ENCODE measurements at places on chromosomes 7 and 10. TPM values are rescaled to one million over a fixed set of nuclear protein-coding genes. Genes with fewer than 3 reads are reported as not detected.

The SH3PXD2A gene
- total RNA-seq, result 106 TPM

The OR2A7 gene
- total RNA-seq, result not detected

The PIK3CG gene
- not detected for total RNA-seq

The ANKRD30A gene
- not detected for total RNA-seq

The RTKN2 gene
- 5.2 TPM for total RNA-seq

The HMX2 gene
- not detected for total RNA-seq

The ASZ1 gene
- not detected for total RNA-seq

The EGR2 gene
- total RNA-seq, result 0.42 TPM

The ANLN gene
- total RNA-seq, result 240 TPM

The CPA2 gene
- total RNA-seq, result not detected

The CDH23 gene
- 0.11 TPM for total RNA-seq

The SLC18A3 gene
- not detected for total RNA-seq

The GATAD1 gene
- total RNA-seq, result 13.1 TPM

- peak; percentile 15 for DNase-seq
Observed at GRCh38 chr10:68594405-68594804, 34.3 kb downstream of the TET1 start.

DNA sequence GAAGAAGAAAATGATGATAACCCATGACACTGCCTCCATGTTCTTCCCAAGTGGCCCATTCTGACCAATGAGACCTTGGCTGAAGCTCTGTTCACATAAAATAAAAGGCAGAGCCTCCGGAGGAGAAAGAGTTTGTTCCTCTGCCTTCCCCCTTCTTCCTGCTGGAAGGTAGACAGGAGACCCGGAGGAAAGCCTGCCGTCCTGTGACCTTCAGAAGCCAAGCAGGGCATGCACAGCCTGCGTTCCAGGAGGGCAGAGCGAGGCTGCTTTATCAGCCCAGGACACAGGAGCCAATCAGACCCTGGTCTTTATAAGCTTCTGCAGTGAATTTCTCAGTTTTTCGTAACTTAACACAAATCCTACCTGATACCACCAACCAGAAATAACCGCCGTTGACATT, 8.6 kb upstream of the GRID1 start:
- no peak for DNase-seq

DNA sequence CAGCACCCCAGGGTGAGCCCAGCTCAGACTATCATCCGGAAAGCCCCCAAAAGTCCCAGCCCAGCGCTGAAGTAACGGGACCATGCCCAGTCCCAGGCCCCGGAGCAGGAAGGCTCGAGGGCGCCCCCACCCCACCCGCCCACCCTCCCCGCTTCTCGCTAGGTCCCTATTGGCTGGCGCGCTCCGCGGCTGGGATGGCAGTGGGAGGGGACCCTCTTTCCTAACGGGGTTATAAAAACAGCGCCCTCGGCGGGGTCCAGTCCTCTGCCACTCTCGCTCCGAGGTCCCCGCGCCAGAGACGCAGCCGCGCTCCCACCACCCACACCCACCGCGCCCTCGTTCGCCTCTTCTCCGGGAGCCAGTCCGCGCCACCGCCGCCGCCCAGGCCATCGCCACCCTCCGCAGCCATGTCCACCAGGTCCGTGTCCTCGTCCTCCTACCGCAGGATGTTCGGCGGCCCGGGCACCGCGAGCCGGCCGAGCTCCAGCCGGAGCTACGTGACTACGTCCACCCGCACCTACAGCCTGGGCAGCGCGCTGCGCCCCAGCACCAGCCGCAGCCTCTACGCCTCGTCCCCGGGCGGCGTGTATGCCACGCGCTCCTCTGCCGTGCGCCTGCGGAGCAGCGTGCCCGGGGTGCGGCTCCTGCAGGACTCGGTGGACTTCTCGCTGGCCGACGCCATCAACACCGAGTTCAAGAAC, 1.1 kb downstream of the VIM start:
- peak; percentile 92 for DNase-seq

- DNase-seq, result no peak
Observed at GRCh38 chr10:8556321-8556720, 501.8 kb downstream of the GATA3 start.

DNA sequence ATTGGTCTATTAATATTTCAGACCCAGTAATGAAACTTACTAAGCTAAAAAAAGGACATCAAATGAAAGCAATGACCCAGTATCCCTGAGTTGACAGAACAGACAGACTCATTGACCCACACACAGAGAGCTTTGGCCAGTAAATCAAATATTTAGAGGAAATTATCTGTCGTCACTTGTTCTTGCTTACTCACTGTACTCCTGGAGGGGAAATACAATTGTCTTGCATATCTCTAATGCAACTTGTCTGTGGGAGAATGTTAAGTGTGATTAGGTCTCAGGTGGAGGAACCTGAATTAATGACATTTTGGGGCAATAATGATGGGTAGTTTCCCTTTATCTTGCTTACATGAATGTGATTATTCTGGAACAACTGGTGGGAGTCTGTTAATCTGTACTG, 80.4 kb downstream of the CUBN start:
- DNase-seq, result no peak

DNA sequence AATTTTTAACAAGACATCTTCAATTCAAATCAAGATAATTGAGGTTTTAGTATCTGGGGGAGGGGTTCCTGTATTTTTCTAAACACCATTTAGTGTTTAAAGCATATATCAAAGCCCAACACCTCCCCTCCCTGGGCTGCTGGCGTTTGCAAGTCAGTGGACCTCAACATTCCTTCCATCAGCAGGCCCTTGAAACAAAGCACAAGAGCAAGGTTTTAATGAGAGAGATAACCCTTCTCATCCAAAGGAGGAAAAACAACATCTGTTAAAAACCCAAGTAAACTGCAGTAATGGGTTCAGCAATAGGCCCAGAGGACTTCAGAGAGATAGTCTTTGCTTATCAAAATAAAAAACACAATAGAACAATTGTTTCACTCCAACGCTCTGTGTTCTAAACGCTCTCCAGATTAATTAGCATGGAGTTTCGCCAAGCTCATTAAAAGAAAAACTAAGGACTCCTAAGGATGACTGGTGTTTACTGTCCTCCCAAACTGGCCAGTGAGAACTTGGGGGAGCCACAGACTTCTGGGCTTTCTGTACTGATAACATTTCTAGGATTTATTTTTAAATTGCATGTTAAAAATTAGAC, 2.5 kb downstream of the JCAD start:
- DNase-seq, result no peak

- no peak for DNase-seq
Observed at GRCh38 chr7:132756484-132756990, 180.3 kb upstream of the PLXNA4 start.

GRCh38 chr7:978416-979091, 3.2 kb upstream of the COX19 start:
- no peak for DNase-seq

DNA sequence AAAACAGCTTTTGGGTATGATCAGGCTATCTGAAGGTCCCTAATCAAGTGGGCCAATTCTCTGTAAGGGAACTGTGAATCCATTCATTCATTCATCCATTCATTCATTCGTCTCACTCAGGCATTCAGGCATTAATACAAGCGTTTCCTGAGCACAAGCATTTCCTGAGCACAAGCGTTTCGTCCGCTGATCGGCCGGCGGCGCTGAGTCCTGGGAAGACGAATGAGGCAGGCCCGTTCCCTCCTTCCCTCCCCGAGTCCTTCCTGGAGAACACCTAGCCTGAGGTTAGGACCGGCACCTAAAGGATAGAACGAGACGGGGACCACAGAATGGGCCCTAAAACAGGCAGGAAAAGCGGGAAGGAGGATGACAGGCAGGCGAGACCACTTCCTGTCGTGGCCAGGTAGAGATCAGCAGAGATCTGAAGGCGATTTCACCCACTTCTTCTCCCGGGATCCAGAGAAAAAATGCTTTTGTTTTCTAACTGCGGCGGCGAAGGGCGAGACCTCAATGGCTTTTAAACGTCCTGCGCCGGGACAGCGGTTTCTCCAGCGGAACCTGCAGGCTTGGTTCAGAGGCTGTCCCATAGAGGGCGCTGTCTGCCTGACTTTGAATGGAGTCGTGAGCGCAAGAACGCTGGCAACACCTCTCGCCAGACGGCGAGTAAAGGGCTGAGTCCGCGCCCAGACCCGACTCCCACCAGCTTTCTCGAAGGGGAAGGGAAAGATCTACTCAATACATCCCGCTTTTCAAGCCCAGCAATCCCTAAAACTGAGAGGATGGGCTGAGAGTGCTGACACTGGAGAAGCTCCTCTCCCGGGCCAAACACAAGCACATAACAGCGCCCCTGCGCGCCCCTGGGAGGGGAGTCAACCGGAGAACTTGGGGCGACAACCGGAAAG, 2.9 kb upstream of the HMX3 start:
- DNase-seq, result peak; percentile 54

- DNase-seq, result no peak
Observed at GRCh38 chr7:6532516-6532915, 18.7 kb downstream of the GRID2IP start.

GRCh38 chr10:127207081-127207480, 10.7 kb upstream of the INSYN2A start:
- DNase-seq, result no peak

DNA sequence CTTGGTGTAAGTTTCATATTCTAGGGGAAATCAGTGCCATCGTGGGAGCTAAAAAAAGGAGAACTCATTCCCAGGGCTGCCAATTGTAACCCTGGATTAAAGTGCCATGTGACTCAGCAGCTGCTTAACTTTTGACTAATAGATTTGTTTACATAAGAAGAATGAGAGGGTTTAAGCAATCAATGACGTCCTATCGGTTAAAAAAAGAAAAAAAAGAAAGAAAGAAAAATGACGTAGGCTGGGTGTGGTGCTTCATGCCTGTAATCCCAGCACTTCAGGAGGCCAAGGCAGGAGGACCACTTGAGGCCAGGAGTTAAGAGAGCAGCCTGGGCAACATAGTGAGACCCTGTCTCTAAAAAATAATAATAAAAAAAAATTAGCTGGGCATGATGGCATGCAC, 116.2 kb upstream of the AFAP1L2 start:
- peak; percentile 86 for DNase-seq

DNA sequence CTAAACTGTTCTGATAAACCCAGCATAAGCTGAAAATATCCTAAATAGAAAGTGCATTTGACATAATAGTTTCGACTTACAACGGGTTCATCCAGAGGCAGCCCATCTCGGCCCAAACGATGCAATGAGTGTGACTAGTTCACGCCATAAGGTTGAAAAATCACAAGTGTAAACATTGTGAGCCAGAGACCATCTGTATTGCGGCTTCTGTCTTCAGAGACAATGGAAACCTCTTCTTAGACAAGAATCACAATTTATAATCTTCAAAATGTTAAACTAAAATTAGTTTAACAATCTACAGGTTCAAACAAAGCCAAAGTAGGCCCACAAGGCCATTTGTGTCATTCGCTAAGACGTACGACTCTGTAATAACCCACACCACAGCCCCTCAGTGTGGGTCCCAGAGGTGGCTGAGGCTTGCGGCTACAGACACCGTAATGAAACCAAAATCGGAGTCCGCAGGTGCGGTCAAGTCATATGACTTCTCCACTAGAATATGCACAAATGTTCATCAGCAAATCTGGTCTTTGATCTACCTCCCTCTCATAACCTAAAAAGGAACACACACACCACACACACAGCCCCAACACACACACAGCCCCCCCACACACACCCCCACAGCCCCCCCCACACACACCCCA, 81.8 kb downstream of the DIP2C start:
- no peak for DNase-seq

GRCh38 chr10:36640626-36641025, 484.8 kb upstream of the ANKRD30A start:
- DNase-seq, result no peak

GRCh38 chr7:50399206-50399605, 50.9 kb downstream of the FIGNL1 start:
- DNase-seq, result no peak

GRCh38 chr7:80563561-80564327, 51.9 kb upstream of the GNAT3 start:
- peak; percentile 57 for DNase-seq
